ENCODE measurements at places on chromosomes 7 and 10.

DNA sequence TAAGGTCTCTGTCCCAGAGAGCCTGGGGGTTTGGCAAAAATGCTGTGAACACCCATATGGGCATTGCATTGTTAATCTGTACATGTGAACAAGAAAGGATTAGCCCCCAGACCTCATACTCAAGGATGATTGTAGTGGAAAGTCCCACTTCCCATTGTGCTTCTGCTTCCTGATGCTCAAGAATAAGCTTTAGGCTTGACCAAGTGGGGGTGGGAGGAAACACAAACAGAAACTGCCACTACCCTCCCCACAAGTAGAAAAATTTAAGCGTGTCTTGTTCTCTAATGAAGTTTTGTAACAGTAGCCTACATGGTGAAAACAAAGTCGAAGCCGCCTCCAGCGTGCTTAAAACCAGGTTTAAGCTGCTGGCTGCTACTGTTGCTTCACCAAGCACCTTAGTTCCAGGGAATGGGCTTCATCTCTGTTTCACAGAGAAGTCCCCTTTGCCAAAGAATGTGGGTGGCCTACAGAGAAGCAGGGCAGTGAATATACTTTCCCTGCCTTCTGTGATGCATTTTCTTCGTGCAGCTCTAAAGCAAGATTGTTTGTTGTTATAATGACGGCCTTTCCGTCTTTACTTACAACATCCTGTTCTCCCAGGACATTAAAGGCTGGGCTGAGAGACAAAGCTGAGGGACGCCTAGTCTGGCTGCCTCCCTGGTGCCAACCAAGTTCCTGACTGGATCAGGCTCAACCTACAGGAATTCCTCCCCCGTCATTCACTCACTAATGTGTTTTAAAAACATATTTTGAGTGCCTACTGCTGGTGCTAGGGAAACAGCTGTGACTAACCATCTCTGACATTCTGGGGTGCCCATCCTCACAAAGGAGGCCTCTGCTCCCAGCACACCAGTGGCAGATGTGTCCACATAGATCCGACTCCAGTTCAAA is 32.1 kb upstream of the CCSER2 start:
- DNase-seq: no peak

DNA sequence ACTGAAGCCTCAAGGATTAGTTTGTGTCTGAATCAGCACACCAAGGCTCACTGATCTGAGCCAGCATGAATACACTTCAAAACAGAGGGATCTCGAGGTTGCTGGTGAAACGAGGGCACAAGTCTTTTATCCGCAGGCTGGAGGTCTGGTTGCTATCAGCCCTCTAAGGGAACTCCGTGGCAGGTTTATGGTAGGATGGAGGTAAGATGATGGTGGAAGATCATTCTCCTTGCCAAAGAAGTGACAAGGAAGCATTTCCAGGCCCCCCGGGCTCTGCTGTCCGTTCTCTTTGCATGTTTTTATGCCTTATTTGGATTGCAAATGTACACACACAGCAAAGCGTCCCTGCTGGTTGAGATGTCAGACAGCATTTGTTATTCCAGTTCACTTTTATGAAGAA is 268.3 kb downstream of the ARHGAP12 start:
- no peak for DNase-seq

- no peak for DNase-seq
Measured at GRCh38 chr10:92773776-92774175, 74.5 kb upstream of the EXOC6 start.

- no peak for DNase-seq
Measured at GRCh38 chr10:13949844-13950542, 363.2 kb downstream of the PRPF18 start.

DNA sequence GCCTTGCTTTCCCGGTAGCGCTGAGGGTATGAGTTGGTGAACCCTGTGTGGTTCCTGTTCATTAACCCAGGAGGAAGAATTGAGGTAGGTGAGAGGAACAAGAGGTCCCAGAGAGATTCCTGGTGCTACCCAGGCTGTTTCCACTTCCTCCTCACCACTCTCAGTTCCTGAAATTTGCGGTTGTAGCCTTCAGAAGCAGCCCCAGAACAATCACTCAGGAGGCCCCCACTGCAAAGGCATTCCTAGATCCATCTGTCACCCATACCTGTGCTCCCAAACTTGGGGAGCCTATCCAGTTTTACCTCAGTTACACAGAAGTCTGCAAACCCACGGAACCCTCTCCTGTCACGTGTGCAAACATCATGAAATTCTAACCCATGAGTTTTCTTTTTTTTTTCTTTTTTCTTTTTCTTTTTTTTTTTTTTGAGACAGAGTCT is 9.0 kb upstream of the PIP4K2A start:
- no peak for DNase-seq

GRCh38 chr7:84187813-84188510 is 6.6 kb downstream of the SEMA3A start:
- DNase-seq: no peak

GRCh38 chr7:134480730-134481129 is 21.8 kb upstream of the AKR1B1 start:
- no peak for DNase-seq

GRCh38 chr7:137987968-137988367 is 13.9 kb downstream of the CREB3L2 start:
- DNase-seq: peak; percentile 17

- DNase-seq: no peak
Measured at GRCh38 chr7:18036783-18037182, 9.1 kb upstream of the PRPS1L1 start.

DNA sequence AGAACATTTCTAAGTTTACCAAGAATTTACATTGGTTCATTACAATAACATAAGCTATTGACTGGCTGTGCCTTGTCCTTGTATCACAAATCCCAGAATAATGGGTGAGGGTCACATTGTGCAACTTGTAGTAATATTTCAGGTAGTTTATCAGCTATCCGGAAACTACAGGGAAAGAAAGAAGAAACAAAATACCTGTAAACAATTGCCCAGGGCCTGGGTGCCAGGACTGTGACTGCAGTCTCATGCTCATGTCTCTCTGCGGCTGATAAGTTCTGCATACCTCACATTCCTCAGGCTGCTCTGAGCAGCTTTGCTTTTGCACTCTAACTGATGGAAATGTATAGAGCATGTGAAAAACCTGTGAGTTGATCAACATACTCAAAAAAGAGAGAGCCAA is 131.8 kb upstream of the TRIM24 start:
- no peak for DNase-seq

Data from activated CD8-positive, alpha-beta T cell treated with anti-CD3 and anti-CD28 coated beads for 36 hours (primary cell).